ENCODE measurements at places on chromosomes 13 and 19.

DNA sequence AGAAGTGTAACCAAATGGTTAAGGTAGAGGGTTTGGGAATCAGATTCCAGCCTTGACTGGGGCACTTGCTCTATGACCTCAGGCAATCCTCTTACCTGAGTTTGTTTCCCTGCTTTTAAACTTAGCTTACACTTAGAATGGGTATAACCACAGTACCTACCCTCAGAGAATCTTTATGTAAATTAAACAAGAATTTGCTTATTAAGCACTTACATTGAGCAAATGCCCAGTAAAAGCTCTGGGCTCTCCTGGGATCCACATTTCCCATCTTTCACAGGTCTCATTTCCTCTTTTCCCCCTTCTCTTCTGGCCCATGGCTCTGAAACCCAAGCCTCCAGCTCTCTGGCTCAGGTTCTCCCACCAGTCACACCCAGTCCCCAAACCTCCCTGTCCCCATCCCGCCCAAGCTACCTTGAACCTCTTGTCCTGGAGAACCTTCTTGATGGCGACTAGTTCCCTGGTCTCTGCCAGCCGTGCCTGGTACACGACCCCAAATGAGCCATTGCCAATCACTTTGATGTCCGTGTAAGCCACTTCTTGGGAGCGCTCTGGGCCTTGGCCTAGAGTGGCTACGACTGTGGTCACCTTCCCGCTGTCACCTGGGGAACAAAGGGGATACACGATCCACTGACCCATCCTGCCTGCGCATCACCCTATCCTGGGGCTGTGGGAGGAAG lies 2.7 kb downstream of the GSK3A start:
- no peak for DNase-seq

DNA sequence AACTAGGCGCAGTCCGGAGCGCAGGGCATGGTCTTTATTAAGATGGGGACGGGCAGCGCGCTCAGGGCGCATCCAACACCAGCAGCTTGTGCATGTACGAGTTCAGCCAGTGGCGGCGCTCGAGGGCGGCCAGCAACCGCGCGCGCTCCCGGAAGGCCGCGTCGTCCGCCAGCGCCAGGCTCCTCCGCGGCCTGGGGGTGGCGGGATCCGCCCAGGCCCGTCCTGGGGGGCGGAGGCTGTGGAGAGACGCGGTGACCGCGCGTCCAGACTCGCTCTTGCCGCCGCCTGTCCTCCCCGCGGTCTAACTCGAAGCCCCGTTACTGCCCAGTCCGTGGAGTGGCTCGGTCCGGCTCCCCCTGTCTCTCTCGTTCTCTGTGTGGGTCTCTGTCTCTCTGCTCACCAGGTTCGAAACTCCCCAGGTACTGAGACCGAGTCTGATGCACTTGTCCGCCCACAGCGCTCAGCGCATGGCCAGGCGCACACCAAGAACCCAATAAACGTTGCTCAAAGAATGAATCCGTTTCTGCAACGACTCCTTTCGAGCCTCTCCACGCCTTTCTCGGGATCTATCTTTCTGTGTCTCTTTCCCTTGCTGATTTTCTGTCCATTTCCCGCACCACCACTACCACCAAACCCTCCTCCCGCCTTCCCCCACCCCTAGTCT lies 702 bp downstream of the PTH2 start:
- no peak for DNase-seq

DNA sequence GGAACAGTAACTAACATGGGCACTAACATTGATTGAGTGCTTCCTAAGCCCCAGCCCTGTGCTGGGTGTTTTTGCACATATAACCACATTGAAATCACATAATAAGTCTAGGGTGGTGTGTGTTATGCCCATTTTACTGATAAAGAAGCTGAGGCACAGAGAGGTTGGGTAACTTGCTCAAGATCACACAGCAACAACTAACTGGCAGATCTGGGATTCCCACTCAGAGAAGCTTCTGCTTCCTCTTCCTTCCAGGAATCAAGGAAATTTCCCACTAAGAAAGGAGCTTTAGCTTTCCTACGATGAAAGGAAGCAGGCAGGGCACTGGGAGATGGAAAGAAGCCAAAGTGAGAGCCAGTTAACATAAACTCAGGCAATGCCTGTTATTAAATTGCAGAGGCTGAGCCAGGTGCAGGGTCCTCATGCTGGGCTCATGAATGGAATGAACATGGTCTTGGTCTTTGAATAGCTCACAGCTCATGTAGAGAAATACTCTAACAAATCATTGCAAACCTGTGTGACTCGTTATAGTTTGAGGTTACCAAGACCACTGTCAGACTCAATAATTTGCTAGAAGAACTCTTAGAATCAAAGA lies 10.1 kb downstream of the SSC5D start:
- no peak for DNase-seq

DNA sequence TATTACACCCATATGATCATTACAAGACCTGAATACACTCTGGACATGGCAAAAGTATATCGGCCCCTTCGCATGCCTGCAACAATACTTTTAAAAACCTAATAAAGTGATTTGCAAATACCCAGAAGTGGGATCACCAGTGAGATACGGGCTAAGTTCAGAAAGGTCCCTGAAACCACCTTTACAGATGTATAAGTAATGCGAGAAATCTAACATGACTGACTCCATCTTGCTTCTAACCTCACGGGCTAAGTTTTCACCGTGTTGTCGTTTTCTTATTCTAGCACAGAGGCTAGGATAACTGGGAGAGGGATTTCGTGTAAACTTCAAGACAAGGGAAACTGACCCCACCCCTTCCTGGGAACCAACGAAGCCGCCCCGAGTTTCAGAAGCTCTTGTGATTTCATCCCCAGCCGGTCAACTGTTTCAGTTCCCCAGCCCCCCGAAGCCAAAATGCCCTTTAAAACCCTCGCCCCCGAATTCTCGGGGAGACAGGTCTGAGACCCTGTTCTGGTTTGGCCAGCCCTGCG lies 703 bp downstream of the NEK3 start:
- DNase-seq: no peak

DNA sequence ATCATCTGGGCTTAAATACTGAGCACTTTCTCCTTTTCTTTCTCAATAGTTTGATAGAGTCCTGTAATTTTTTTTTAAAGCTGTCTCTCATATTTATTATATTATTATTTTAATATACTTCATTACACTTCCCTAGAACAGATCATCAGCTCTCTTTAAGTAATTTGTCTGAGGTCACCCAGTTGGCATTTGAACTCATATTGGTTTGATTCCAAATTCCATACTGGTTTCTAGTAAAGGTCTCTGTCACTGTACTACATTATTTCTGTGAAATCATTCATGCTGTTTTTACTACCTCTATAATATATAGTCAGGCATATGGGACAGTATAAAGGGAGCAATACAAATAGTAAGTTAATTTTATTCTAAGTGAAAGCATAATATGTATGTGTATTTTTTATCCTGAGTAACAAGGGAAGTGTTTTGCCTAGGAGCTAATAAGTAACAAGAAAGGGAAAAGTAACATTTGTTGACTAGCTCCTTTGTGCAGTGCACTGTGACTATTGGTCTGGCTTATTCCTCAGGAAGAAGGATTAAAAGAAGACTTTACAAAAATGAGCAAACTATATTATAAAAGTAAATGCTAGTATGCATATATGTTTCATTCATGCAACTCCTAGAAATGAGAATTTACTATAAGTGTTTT lies 14.3 kb downstream of the LPAR6 start:
- DNase-seq: no peak

- DNase-seq: peak; percentile 11
Observed at GRCh38 chr19:43470288-43470687, 4.9 kb upstream of the LYPD3 start.

DNA sequence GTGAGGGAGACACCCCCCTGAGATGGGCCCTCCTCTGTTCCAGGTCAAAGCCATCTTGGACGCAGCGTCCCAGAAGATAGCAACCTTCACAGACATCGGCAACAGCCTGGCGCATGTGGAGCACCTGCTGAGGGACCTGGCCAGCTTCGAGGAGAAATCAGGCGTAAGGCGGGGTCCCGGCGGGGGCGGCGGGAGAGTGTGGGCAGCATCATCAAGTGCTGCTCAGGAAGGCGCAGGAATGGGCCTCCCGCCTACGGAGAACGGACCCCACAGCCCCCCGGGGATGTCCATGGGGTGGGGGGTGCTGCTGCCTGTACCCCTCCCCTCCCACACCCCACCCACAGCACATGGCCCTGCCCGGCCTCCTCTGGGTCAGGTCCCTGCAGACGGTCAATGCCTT lies 31.2 kb upstream of the F7 start:
- DNase-seq: no peak

GRCh38 chr13:104253063-104253680 lies 1187.0 kb upstream of the SLC10A2 start:
- DNase-seq: no peak

- no peak for DNase-seq
Observed at GRCh38 chr19:12757544-12758274, 6.1 kb downstream of the BEST2 start.

DNA sequence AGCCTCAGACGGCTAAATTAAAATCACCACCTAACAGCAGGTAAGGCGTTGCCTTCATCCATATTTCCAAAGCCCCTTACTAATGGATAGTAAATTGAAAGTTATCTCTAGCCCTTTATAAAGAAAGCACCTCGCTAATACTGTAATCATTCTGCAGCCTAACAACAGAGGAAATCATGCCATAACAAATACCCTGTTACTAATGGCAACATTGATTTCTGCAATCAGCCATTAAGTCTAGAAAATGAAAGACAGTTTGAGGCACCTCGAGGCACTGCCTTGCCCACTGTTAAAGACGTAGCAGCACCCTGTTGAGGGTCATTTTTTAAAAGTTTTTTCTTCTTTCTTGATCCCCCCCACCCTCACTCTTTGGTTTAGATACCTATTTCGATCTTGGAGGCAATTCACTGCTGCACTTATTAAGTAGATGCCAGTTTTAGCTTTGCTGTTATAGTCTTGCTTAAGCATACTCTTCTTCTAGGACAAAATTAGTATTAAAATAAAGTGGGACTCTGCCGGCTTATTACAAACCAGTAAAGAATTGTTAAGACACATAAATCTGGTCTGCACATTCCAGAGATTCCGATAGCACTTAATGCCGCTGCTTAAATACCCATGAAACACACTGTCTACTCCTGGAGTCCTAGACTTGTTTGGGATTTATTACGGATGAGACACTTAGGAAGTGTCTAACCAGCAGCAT lies 74.8 kb downstream of the ZNF536 start:
- DNase-seq: no peak

GRCh38 chr19:45553464-45553863 lies 31.1 kb downstream of the OPA3 start:
- no peak for DNase-seq

GRCh38 chr19:40529093-40529954 lies 47.3 kb upstream of the SHKBP1 start:
- peak; percentile 76 for DNase-seq

DNA sequence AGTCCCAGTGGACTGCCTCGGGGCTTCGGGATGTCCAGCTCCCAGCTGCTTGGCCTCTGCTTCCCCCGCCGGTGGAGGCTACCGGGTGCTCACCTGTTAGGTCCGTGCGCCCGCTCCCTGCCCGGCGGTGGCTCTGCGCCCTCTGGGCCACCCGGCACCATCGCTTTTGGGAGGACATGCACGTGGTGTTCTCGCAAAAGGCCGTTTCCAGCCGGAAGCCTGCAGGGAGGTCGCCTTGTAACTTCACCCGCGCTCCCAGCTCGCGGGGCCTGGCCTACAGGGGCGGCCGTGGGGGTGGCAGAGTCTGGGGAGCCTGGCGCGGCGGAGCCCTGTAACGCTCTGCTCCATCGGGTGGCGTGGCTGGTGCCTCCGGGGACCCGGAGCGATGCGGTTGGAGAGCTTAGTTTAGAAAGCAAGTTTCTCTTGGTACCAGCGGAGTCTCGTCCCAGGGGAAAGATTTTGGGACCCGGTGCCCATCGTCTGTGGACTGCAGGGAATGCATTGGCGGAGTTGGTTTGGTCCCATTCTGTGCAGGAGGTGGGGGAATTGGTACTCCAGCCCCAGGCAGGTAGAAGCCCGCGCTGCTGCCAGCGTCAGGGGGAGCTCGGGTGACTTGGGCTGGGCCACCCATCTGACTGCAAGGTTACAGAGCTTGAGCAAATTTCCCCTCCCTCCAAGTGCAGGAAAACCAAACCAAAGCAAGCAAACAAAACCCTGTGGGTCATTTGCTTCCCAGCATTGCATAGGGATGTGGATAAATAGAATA lies 673 bp downstream of the SPATA13 start:
- DNase-seq: peak; percentile 5

DNA sequence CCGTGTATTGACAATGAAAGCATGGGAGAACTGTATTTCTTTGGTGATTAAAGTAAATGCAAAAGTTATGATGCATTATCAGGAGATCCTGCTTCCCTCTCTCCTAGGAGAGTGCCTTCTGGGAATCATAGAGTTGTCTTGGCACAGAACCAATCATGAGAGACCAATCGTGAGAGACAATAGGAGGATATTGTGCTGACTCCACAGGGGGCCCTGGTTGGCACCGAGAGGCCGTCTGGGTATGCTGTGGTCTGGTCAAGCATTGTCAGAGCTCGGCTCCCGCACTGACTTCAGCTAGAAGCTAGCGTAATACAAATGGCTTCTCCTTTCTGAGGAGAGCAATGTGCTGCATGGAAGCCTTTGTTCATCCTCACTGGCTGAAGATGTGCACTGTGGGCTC lies 131.5 kb upstream of the GJB6 start:
- no peak for DNase-seq

DNA sequence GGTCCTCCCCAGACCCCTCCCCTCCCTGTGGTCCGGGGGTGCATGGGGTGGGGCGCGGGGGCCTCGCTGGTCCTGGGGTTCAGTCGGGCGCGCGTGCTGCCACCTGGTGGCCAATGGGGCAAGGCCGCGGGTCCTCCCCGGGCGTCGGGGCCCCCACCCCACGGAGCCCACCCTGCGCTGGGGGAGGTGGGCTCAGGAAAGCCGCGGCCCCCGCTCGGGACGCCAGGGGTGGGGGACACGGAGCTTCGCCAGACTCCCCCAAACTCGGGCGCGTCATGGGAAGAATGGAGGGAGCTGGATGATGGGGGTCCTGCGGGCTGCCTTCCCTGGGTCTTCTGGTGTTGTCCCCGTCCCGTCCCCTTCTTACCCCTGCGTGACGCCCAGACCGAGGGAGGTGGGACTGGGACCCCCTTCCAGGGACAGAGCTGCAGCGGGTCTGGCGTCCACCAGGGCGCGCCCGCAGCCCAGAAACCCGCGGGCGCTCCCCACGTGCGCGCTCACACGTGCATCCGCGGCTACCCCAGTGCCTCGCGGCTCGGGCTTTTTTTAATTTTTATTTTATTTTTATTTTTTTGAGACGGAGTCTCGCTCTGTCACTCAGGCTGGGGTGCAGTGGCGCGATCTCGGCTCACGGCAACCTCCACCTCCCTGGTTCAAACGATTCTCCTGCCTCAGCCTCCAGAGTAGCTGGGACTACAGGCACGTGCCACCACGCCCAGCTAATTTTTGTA lies 19.8 kb upstream of the TCF3 start:
- no peak for DNase-seq

GRCh38 chr19:590396-590745 lies 690 bp downstream of the HCN2 start:
- no peak for DNase-seq

GRCh38 chr19:15091918-15092753 lies 10.1 kb downstream of the OR1I1 start:
- DNase-seq: peak; percentile 22

GRCh38 chr19:15173746-15174404 lies 26.9 kb downstream of the NOTCH3 start:
- DNase-seq: no peak

Data from activated CD4-positive, CD25-positive, alpha-beta regulatory T cell treated with anti-CD3 and anti-CD28 coated beads, Interleukin-2, amount 50 U/mL, for 16 hours (primary cell).